ENCODE measurements at places on chromosomes 16 and 17.

GRCh38 chr17:68507576-68507975 lies 4.7 kb upstream of the PRKAR1A start:
- DNase-seq, result no peak

DNA sequence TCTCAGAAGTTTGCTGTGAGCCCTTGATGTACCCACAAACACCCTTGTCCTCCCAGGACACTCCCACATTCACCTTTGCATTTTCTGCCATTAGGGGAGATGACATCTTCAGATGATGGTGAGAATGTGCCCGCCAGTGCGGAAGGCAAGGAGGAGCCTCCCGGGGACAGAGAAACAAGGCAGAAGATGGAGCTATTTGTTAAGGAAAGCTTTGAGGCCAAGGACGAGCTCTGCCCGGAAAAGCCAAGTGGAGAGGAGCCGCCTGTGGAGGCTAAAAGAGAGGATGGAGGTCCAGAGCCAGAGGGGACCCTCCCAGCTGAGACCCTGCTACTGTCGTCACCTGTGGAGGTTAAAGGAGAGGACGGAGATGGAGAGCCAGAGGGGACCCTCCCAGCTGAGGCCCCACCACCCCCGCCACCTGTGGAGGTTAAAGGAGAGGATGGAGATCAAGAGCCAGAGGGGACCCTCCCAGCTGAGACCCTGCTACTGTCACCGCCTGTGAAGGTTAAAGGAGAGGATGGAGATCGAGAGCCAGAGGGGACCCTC lies 17.0 kb downstream of the TAF1C start:
- no peak for DNase-seq

DNA sequence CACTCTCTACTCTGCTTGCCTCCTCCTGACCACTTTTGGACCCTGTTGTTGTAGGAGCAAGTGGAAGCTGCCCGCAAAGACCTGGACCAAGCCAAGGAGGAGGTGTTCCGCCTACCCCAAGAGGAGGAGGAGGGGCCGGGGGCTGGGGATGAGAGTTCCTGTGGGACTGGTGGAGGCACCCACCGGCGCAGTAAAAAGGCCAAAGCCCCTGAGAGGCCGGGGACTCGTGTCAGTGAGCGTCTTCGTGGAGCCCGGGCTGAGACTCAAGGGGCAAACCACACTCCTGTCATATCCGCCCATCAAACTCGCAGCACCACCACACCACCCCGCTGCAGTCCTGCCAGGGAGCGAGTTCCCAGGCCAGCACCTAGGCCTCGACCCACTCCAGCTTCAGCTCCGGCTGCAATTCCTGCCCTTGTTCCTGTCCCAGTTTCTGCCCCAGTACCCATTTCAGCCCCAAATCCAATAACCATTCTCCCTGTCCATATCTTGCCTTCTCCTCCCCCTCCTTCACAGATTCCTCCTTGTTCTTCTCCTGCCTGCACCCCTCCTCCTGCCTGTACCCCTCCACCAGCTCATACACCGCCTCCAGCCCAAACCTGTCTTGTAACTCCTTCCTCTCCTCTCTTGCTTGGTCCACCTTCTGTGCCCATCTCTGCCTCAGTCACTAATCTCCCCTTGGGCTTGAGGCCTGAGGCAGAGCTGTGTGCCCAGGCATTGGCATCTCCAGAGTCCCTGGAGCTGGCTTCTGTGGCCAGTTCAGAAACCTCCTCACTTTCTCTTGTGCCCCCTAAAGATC lies 11.0 kb upstream of the PHKG2 start:
- no peak for DNase-seq

DNA sequence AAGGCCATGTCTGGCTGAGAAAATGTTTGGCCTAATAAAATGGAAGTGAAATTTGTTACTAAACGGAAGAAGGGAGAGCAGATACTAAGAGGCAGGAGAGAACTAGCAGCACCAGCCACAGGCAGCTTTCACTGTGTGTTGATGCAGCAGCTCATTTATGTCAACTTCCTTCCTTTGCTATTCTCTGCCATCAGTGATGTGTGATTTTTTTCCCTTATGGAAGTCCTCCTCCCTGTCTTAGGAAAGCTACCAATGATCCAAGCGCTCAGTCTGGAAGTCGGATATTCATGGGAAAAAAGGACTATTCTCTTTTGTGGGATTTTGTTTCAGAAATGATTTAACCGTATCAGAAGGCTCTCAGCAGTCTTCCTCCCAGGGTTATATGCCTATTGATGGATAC lies 1629.2 kb downstream of the CDH8 start:
- no peak for DNase-seq

DNA sequence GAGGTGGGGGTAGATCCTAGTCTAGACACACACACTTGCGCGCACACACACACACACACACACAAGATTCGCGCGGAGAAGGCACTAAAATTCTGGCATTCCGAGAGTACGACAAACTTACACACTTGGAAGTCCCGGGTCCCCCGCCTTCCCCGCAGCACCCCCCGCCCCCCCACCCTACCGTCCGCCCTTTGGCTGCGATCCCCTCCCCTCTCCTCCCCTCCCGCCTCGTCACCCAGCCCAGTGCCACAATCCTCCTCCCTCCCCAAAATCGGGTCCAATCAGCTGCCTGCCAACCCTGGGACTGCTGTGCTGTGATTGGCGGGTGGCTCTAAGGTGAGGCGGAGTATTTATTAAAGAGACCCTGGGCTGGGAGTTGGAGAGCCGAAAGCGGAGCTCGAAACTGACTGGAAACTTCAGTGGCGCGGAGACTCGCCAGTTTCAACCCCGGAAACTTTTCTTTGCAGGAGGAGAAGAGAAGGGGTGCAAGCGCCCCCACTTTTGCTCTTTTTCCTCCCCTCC lies at the start of gene SOX9:
Gene SOX9, plus strand, starts transcription at position 379 of the 522 bp plus-strand sequence. CDS start 372 bp downstream, outside the sequence.
- peak; percentile 92 for DNase-seq

DNA sequence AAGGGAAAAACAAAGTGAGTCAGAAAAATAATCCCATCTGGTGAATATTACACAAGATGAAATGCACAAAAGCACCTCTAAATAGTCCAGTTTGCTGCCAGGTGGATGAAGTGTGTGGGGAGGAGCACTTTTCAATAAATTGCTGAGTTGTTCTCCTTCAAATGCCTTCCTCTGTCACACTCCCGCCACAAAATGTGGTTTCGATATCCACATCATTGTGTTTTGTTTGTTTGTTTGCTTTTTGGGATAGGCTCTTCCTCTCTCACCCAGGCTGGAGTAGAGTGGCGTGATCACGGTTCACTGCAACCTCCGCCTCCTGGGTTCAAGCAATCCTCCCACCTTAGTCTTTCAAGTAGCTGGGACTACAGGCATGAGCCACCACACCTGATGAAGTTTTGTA lies 24.6 kb upstream of the SHISA9 start:
- no peak for DNase-seq

DNA sequence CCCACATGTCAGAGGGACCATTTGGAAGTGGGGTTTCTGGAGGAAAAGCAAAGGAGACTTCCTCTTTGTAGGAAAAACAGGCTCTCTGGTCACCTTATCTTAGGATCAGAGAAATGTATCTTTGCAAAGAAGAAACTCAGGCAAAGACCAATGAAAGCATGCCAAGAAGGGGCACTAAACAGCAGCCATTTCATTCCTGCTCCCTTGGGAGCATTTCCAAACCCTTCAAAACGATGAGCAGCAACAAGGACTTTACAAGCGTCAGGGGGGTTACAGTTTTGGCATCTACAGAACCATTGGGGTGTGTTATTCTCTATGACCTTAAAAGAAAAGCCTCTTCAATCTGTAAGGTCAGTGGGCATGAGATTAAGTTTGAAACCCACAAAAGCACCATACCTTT lies 122.8 kb downstream of the SMG6 start:
- DNase-seq, result no peak

DNA sequence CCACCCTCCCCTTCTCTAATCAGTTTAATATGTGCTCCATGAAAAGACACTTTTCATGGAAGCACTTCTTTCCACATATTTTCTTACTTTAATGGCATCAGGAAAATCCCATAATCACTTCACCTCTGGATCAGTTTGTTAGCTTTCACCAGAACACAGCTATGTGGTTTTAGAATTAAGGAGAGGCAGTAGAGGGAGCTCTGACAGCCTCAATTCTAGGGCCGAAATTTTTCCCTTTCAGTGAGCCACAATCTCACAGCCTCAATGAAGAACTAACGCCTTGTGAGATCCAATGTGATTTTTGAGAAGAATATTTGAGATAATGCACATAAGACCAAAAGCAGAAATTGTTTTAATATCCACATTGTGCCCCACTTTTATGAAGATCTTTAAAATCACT lies 1494.0 kb upstream of the CDH8 start:
- no peak for DNase-seq

DNA sequence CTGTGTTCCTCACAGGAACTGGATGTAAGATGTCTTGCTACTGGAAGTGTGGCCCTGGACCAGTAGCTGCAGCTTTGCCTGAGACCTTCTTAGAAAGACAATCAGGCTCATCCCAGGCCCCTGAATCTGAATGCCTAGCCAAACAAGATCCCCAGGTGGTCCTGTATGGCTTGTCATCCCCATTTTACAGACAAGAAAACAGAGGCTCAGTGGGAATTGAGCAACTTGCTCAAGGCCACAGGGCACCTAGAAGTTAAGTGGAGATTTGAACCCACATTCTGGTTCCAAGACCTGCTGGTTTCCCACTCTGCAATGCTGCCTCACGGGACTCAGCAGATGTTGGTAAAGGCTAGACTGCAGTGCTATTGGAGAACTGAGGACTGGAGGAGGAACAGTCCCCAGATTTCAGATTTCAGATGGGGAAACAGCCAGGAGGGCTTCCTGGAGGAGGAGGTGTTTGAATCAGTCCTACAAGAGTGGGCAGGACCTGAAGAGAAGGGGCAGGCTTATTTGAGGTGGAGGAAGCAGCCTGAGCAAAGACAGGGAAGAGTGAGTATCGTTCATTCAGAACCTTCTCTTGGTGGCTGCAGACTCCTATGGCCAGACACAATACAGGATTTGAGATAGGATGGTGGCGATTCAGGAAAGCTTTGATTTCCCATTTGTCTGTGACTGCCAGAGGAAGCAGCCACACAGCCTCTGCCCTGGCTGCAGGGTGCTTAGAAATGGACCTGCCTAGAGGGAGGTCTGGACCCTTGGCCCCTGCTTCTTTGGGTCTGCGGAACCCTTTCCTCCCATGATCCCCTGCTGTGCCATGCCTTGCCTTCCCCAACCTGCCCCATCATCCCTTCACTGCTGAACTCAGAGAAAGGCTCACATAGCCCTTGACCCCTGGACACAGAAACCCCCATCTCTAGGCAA lies 233.4 kb upstream of the NLRP1 start:
- DNase-seq, result no peak

GRCh38 chr16:28930652-28931051 lies 1.1 kb upstream of the CD19 start:
- no peak for DNase-seq

- no peak for DNase-seq
Measured at GRCh38 chr16:56606476-56607108, 1.8 kb upstream of the MT2A start.

DNA sequence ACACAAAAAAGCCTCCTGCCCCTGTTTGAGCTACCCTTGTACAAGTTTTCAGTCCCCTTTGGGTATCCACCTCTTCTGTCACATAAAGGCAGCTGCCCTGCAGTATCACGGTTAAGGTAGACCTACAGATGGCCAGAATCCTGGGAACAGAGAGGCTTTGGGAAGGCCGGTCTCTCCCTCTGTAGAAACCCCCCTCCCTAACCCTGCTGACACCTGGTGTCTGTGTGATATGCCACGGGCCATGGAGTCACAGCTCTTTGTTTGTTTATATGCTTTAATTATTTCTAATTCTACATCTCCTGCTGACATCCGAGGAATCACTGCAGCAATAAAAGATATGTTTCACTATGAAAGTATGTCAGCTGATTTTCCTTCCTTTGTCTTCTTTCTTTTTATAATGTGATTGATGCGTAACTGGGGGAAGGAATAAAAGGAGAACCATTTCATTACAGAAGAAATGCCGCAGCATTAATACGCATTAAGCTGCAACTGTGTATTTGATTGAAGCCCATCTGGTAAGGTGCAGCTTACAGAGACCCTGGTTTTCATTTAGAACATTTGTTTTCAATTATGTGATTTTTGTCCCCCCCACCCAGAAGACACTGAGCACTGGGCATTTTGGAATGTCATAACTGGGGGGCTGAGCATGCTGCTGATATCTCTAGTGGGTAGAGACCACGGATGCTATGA lies 142.1 kb downstream of the SLC39A11 start:
- no peak for DNase-seq

DNA sequence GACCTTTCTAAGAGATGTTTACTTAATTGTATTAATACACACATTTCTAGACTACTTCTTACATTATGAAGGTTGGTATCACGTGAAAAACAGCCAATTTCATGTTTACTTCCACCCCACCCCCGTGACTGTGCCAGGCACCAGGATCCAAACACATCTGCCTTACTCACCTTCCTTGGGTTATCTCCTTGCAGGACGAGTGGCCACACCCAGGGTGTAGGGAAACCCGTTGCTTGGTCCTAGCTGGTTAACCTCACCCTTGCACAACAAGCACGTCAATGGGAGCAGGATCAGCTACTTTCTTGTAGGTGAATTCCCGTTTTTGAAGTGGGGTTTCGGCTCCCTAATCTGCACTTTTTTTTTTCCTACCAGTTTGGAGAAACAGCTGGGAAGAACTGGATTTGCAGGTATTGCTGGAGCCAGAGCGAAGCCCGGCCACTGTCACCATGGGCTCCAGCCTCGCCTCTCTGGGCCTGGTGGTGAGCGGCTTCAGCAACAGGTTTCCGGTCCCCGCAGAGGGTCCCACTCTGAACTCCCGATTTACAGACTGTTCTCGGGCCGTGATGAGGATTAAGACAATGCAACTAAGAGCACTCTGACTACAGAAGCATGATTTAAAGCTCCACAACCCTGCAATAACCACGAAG lies 2.1 kb upstream of the UBB start:
- peak; percentile 59 for DNase-seq

DNA sequence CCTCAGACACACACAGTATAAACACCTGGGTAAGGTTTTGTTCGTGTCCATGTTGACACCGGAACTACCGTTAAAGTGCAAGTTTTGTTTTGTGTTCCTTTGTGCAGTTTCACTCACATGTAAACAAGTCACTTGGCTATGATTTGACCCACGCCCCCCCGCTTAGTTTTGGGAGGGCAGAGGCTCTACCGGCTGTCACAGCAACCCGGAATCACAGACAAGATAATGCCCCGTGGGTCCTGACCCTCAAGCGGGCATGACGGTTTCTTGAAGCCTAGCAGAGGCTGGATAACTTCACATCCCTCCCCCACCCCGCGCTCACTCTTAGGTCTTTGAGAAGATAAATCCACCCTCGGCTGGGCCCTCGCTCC lies 1.7 kb downstream of the RASD1 start:
- no peak for DNase-seq

DNA sequence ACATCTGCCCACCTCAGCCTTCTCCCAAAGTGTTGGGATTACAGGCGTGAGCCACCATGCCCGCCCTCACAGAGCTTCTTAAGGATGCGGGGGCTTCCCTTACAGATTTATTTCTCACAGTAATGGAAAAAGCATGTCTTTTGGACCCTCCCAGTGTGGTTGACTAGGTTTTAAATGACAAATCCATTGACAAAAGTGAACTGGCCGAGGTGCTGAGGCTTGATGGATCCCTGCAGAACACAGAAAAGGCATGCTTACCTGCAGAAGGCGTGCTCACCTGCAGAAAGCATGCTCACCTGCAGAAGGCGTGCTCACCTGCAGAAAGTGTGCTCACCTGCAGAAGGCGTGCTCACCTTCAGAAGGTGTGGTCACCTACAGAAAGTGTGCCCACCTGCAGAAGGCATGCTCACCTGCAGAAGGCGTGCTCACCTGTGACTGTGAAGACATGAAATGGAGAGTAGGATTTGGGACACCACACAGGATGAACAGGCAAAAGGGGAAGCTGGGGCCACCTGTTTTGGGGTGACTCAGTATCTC lies 15.1 kb upstream of the BBS2 start:
- no peak for DNase-seq
